Endodermal cell (in vitro differentiated cells): ENCODE measurements at places on chromosomes 5 and 9. TPM values are rescaled to one million over a fixed set of nuclear protein-coding genes. Genes with fewer than 3 reads are reported as not detected.

The ARSI gene
- total RNA-seq: 2.7 to 3.6 TPM (median 3.4 TPM) in 3 replicates

The MAMDC4 gene
- 13.1 and 15.4 TPM in 2 replicates for total RNA-seq

The SPATA31A7 gene
- total RNA-seq: not detected in 2 replicates

The PCDHGA7 gene
- 1.1 and 1.9 TPM in 2 replicates for total RNA-seq

The PDCD1LG2 gene
- not detected in 2 replicates for total RNA-seq

The RNF208 gene
- total RNA-seq: 10.5 and 12.8 TPM in 2 replicates

The CLINT1 gene
- total RNA-seq: 89.3 and 91.6 TPM in 2 replicates

The KCNV2 gene
- 2.0 TPM in 2 replicates for total RNA-seq

The TAF1L gene
- not detected in 3 replicates for total RNA-seq

The PCDHA12 gene
- total RNA-seq: 11.3 and 13.8 TPM in 2 replicates

The PRDM9 gene
- total RNA-seq: 0.18 TPM in 1 of 2 replicates, not detected in the other

The CCIN gene
- 0.23 to 0.90 TPM (median 0.35 TPM) in 3 replicates for total RNA-seq

The TUT7 gene
- 22.7 and 25.8 TPM in 2 replicates for total RNA-seq
